B cell (primary cell): ENCODE measurements at places on chromosomes 6 and 20. TPM values are rescaled to one million over a fixed set of nuclear protein-coding genes. Genes with fewer than 3 reads are reported as not detected.

Gene HNF4A
- not detected in 2 replicates for polyA plus RNA-seq

GRCh38 chr6:45479834-45480751, 102.4 kb upstream of the SUPT3H start:
- H3K27me3 ChIP-seq = no peaks in the 10 kb centered on the region
- DNase-seq = no peak
- no peak overlapping the region for H3K27ac ChIP-seq
- H3K4me3 ChIP-seq = no peak overlapping the region
- no peaks in the 10 kb centered on the region for H3K36me3 ChIP-seq

Gene MMP24
- polyA plus RNA-seq = not detected in 2 replicates

Gene ARHGAP18
- 0.95 and 1.0 TPM in 2 replicates for polyA plus RNA-seq

DNA sequence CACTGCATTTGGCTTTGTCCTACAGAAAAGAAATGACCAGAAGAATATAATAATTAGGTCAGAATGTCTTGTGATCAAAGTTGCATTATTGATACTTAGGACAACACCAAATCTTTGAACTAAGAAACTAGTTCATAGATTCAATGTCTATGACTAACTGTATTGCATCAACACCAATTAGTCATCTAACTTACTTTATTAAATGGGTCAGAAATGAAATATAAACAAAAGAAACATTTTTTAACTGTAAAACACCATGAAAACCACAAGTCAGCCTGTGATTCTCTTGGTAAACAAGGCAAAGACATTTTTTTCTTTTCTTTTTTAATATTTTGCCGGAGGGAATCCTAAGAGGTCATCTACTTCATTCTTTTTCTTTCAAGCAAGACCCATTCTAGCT, 114.1 kb upstream of the HDDC2 start:
- H3K27ac ChIP-seq = no peak overlapping the region
- H3K4me3 ChIP-seq = no peak overlapping the region
- DNase-seq = no peak
- no peaks in the 10 kb centered on the region for H3K36me3 ChIP-seq
- H3K27me3 ChIP-seq = no peaks in the 10 kb centered on the region

DNA sequence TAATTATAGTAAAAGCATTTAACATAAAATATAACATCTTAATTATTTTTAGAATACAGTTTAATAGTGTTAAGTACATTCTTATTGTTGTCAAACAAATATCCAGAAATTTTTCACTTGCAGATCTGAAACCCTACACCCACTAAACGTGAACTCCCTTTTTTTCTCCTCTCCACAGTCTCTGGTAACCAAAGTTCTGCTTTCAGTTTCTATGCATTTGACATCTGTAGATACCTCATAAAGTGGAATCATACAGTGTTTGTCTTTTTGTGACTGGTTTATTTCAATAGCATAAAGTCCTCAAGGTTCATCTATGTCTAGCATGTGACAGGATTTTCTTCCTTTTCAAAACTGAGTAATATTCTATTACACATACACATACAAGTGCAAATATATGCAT, 286.3 kb downstream of the BTBD3 start:
- no peaks in the 10 kb centered on the region for H3K36me3 ChIP-seq
- no peaks in the 10 kb centered on the region for H3K27me3 ChIP-seq
- H3K4me3 ChIP-seq = no peak overlapping the region
- DNase-seq = no peak
- no peak overlapping the region for H3K27ac ChIP-seq
- H3K4me1 ChIP-seq = no peaks in the 10 kb centered on the region

Gene VARS2
- 27.1 and 34.5 TPM in 2 replicates for polyA plus RNA-seq

GRCh38 chr20:32585011-32585585, at the start of gene NOL4L:
NOL4L (minus strand) TSS chr20:32585333; CDS start chr20:32584890, 443 bp downstream.
- H3K4me3 ChIP-seq = peak within 1 kb of the TSS; percentile 69
- H3K36me3 ChIP-seq = no peaks in the 10 kb centered on the region
- peaks cover 40% of the 10 kb centered on the region for H3K4me1 ChIP-seq
- DNase-seq = peak; percentile 45

GRCh38 chr20:1674990-1675780, 17.6 kb upstream of the SIRPG start:
- no peak for DNase-seq
- H3K36me3 ChIP-seq = no peaks in the 10 kb centered on the region
- no peaks in the 10 kb centered on the region for H3K27me3 ChIP-seq
- H3K4me3 ChIP-seq = no peak overlapping the region
- no peak overlapping the region for H3K27ac ChIP-seq
- no peaks in the 10 kb centered on the region for H3K4me1 ChIP-seq

- H3K27ac ChIP-seq = no peak overlapping the region
- no peaks in the 10 kb centered on the region for H3K27me3 ChIP-seq
- H3K4me3 ChIP-seq = no peak overlapping the region
- H3K4me1 ChIP-seq = no peaks in the 10 kb centered on the region
These were observed 109.2 kb downstream of the GJA1 start for GRCh38 chr6:121544691-121545090.

Gene TFAP2C
- not detected in 2 replicates for polyA plus RNA-seq

DNA sequence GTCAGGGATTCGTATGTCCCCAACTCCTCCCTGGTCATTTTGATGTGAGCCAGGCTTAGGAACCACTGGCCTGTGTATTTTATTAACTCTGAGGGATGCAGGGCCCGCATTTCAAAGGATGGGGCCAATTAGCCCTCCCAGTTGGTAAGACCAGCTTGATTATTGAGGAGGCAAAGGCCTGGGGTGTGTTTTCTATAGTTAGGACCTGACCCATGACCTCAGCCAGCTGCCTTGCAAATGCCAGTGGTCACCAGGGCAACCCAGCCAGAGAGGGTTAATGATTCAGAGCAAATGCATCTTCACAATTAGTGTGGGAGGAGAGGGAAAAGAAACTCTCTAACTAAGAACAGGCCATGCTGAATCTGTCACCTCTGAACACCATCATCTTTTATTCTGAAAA, 835.4 kb downstream of the MAFB start:
- no peaks in the 10 kb centered on the region for H3K4me1 ChIP-seq
- H3K27me3 ChIP-seq = no peaks in the 10 kb centered on the region
- H3K27ac ChIP-seq = no peak overlapping the region
- no peaks in the 10 kb centered on the region for H3K36me3 ChIP-seq

DNA sequence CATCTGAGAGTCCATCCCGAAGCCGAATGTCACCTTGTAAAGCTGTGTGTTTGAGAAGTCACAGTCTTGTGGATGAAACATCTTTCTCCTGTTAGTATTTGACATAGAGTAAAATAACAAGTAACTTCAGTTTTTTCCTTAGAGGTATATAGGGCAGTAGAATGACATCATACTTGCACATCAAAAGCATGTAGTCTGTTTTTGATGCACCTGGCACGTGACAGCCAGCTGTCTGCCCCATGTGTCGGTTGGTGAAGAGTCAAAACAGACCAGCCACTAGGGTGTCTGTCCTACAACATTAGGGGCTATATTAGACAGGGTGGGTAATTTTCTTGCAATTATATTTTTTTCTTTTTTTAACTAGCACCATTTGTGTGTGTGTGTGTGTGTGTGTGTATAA, 70.2 kb downstream of the SNX9 start:
- H3K36me3 ChIP-seq = peaks cover 20% of the 10 kb centered on the region
- H3K27me3 ChIP-seq = no peaks in the 10 kb centered on the region
- H3K4me3 ChIP-seq = no peak overlapping the region
- no peak overlapping the region for H3K27ac ChIP-seq
- peak; percentile 58 for DNase-seq

DNA sequence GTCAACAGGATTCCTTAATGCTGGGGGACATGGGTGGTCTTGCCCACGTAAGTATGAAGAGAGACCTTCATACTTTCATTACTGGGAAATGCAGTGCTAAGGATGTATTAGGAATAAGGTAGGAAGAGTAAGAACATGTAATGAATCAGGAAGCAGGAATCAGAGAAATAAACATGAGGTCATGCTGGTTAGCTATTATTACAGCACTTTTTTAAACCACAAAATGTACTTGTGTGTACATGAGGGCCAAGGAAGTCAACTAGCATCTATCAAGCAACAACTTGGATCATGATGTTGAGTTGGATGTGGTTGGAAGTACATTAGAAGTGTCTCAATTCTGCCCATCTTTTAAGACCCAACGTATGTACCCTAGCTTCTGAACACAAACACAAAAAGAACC, 63.5 kb upstream of the E2F3 start:
- H3K4me1 ChIP-seq = no peaks in the 10 kb centered on the region
- H3K36me3 ChIP-seq = no peaks in the 10 kb centered on the region
- DNase-seq = no peak
- no peak overlapping the region for H3K4me3 ChIP-seq
- no peak overlapping the region for H3K27ac ChIP-seq

Gene BYSL
- 5.8 and 6.0 TPM in 2 replicates for polyA plus RNA-seq

DNA sequence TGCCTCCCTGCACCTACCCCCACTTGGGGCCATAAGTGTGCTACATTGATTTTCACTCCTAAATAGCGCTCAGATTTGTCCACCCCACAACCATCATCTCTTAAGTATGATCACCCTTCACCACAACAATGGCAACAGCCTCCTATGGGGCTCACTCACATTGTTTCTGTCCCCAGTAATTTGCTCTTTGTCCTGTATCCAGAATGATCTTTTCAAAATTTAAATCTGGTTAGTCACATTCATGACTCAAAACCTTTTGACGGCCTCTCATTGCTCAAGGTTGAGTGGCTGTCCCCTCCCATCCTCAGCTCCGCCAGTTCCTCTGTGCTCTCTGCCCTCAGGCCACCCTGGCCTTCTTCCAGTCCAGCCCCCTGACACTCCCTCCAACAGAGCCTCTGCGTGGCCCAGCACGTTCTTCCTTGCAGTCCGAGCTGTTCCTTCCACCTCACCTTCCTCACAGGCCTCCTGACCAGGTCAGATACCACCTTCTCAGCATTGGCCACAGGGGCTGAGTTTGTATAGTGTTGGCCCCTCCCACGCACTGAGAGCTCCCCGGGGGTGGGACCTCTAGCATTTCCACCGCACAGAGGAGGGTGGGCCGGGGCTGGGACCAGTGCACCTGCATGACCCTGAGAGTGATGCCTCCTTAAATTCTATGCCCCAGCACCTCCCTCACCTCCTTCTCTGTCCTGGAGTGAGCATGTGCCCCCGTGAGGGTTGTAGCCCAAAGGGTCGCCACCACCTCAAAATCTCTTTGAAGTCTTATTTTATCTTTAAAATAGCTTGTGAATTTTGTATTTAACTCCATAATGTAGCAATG, 2.4 kb upstream of the PPP1R3G start:
- DNase-seq = no peak
- H3K4me3 ChIP-seq = no peak overlapping the region
- H3K36me3 ChIP-seq = no peaks in the 10 kb centered on the region
- H3K27me3 ChIP-seq = peaks cover 20% of the 10 kb centered on the region
- H3K4me1 ChIP-seq = peaks cover 15% of the 10 kb centered on the region
- H3K27ac ChIP-seq = no peak overlapping the region

DNA sequence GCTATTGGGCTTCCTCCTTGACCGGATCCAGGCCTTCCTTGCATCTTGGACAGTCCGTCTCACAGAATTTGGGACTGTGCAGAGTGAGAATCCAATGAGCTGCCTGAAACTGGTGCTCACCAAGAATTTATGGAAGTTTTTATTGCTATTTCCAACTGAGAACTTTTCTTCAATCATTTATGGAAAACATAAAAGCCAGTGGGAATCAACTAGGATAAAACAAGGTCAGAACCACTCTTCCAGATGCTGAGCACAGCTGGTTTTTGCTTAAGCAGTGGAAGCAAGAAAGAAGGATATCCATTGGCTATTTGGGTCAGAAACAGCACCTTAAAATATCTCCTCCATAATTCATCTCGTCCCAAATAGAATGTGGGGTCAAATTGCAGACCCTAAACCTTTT, 74.2 kb downstream of the CD83 start:
- H3K27ac ChIP-seq = no peak overlapping the region
- no peak overlapping the region for H3K4me3 ChIP-seq
- no peak for DNase-seq
- no peaks in the 10 kb centered on the region for H3K27me3 ChIP-seq
- H3K4me1 ChIP-seq = no peaks in the 10 kb centered on the region
- H3K36me3 ChIP-seq = peaks cover 7% of the 10 kb centered on the region

Gene LY6G6F
- 0.32 TPM in 1 of 2 replicates, not detected in the other for polyA plus RNA-seq

GRCh38 chr6:134093007-134093573, 40.7 kb upstream of the SLC2A12 start:
- H3K27ac ChIP-seq = no peak overlapping the region
- no peaks in the 10 kb centered on the region for H3K27me3 ChIP-seq
- DNase-seq = peak; percentile 23

Gene BCAS1
- polyA plus RNA-seq = 0.19 and 0.97 TPM in 2 replicates

Gene NEU1
- polyA plus RNA-seq = 35.1 and 47.2 TPM in 2 replicates

Gene ARFGEF3
- not detected in 2 replicates for polyA plus RNA-seq

Gene GSTA1
- polyA plus RNA-seq = not detected in 2 replicates

- H3K27me3 ChIP-seq = no peaks in the 10 kb centered on the region
- DNase-seq = no peak
- no peak overlapping the region for H3K27ac ChIP-seq
- no peaks in the 10 kb centered on the region for H3K36me3 ChIP-seq
- H3K4me1 ChIP-seq = no peaks in the 10 kb centered on the region
These were observed 14.3 kb upstream of the SIRT5 start for GRCh38 chr6:13559968-13560650.

DNA sequence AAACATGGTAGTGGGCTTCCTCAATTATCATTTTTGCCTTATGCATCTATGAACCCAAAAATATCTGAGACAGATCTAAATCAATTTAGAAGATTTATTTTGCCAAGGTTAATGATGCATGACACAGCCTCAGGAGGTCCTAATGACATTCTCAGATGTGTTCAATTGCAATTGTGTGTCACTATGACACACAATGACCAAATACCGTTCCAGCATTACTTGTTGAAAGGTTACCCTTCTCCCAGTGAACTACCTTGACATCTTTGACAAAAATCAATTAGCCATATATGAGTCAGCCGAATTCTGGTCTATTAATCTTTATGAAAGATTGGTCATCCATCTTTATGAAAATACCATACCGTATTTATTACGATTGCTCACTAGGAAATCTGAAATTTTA, 592.5 kb upstream of the GJE1 start:
- H3K36me3 ChIP-seq = no peaks in the 10 kb centered on the region
- H3K4me3 ChIP-seq = no peak overlapping the region
- no peaks in the 10 kb centered on the region for H3K4me1 ChIP-seq
- no peak for DNase-seq
- H3K27me3 ChIP-seq = no peaks in the 10 kb centered on the region

Gene TTK
- 0.25 and 0.26 TPM in 2 replicates for polyA plus RNA-seq

DNA sequence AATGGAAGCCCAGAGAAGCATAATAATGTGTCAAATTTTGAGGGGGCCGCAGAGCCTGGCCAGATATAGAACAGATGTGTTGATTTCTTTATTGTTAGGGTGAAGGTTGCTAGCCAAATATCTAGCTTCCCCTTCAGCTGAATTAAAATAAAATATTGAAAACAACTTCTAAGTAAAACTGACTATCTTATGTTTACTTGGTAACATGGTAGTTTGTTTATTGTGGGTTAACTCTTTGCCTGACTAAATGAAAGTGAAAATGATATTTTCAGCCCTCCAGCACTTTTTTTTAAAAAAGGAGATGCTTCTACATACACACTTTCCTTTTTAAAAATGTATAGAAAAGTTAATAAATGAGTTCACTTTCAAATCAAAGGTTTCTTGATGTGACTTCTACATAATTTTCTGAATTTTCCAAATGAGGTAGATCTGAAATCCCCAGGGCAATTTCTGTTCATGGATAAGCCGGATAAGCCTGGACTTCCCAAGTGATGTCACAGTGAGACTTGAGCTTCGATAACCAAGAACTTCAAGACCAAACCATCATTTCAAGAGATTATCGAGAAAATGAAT, 172.1 kb upstream of the OLIG3 start:
- no peak for DNase-seq
- no peak overlapping the region for H3K4me3 ChIP-seq
- no peaks in the 10 kb centered on the region for H3K36me3 ChIP-seq
- no peaks in the 10 kb centered on the region for H3K4me1 ChIP-seq
- no peaks in the 10 kb centered on the region for H3K27me3 ChIP-seq

- no peak for DNase-seq
- H3K4me1 ChIP-seq = no peaks in the 10 kb centered on the region
- H3K36me3 ChIP-seq = no peaks in the 10 kb centered on the region
- no peak overlapping the region for H3K4me3 ChIP-seq
- no peaks in the 10 kb centered on the region for H3K27me3 ChIP-seq
These were observed 79.5 kb upstream of the PREP start for GRCh38 chr6:105482227-105482844.
